ENCODE measurements at places on chromosomes 2 and 18.

DNA sequence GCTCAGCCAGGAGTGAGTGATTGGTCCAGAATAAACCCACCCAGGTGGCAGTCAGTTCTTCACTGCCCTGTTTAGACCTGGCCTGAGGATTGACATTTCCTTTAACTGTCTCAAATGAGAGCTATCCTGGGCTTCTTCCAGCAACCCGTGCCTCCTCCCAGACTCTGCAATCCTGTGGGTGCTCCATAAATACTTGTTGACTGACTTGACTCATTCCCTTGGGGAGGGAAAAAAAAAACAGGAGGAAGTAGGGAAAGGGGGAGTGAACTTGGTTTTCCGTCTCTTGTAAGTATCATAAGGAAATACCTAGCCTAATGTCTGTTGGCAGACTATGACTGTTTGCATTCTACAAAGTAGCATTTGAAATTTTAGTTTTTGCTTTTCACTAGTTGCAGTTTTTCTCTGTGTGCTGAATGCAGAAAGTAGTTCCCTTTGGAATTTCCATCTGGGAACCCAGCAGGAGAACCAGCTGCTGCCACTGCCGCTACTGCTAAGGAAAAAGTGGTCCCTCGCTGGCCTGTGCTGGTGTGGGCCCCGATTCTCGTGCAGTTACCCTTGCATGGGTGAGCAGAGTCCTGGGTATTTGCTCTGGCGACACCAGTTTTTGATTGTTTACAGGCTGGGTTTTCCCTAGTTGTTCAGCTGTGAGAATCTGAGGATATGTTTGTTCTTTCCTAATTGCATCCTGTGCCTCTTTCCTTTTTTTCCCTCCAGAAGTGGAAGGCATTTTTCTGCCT lies 78.8 kb downstream of the TGOLN2 start:
- peak; percentile 27 for DNase-seq

DNA sequence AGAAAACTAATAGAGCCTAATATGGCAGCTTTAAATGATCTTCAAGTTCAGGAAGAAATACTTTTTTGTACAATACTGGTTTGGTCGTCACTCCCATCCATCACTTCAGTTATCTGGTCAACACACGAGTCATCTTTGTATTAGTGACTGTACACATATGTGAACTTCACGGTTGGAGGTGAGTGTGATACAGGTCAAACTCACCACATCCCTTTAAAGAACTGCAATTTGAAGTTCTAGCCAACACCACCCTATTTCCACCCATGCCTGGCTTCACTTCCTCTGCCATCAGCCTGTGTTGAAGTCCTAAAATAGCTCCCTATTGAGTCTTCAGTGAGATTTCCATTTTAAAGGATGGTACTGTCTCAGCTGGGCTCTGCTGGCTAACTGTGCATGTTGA lies 361.9 kb downstream of the TXNL1 start:
- no peak for DNase-seq

DNA sequence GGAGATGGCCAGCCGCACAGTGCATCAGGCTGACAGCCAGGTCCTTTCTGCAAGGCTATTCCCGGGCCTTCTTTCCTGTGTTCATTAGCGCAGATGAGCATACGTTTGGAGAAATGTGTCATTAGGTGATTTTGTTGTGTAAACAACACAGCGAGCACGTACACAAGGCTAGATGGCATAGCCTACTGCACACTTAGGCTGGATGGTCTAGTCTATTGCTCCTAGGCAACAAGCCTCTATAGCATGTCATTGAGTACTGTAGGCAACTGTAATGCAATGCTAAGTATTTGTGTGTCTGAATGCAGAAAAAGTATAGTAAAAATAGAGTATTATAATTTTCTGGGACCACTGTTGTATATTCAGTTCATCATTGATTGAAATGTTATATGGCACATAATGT lies 50.9 kb upstream of the PHLPP1 start:
- no peak for DNase-seq

DNA sequence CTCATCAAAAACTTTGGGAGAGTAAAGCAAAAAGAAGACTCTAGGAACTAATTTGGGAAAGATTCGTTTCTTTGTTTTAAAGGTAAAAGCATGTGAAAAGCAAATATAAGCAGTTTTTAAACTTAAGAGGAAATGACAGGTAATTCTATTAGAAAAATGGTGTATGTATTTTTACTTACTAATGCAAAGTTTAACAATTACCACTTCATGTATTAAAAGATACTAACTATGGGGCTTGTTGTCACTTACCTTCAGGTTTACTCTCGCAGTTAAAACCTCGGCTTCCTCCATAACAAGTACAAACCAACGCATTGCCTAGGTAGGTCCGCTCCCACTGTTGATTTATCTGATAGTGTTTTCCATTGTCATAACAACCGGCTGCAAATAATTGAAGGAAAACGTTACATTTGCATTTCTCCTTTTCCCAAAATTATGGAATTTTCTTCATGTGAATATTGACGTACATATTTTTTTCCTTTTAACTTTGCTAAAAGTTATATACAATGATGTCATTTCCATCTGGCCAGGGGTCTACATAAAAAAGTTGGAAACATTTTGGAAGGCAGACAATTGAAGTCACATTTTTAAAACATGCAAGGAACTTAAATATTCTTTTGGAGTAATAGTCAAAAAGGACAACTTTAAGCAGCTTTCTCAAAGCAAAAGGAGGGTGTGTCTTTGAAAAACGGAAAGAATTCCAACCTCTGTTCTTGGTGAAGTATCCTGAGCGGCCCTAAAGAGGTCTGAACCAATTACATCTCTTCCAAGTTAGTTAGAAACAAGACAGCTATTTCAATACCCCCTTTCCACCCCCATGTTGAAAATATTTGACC lies 1.2 kb downstream of the FN1 start:
- DNase-seq, result no peak

GRCh38 chr2:17334300-17334699 lies 183.9 kb downstream of the RAD51AP2 start:
- DNase-seq, result no peak

DNA sequence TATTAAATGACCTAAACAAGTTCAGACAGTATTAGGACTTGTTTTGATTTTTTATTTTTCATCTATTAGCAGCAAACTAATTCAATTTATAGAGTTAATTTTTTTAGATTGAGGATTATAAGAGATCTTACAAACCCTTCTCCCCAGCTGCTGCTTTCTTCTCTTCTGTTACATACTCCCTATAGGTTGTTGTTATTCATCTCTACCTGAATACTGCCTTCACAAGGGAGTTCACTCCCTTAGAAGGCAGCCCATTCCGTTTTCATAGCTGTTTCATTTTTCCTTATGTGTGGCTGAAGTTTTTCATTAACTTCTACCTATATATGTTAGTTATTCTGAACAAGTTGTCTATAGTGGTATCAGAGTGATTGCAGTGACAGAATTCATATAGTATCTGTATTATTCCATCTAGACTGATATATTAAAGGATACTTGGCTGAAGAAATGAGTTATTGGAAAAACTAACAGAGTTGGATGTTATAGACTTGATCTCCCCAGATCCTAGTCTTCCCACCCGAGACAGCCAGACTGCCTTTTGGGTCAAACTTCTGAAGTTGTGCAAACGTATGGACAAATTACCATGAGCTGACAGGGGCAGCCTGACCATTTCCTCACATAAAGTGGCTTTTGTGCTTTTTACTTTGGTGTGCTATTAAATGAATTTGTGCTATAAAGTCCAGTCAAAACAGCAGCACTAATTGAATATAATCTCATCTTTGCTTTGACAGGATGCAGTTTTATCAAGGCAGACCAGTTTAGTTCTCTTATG lies 8.7 kb downstream of the GLS start:
- no peak for DNase-seq

DNA sequence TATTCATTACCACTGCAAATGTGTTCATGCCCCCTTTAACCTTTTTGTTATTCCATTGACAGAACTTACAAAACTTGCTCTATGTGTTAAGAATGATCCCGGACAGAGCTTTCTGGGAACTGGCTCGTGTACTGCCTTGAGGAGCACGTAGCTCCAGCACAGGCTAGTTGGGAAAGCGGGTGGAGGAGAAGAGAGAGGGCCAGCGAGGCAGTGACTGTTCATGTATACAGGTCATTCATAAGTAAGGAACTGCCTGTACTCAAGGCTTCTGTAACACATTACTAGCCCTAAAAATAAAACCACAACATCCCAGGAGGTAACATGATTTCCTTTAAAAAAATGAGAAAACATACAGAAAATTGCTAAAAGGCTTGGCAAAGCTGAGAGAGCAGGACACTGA lies 109.0 kb downstream of the STK39 start:
- no peak for DNase-seq

GRCh38 chr18:36828157-36828629 lies 609 bp downstream of the TPGS2 start:
- DNase-seq, result no peak

- no peak for DNase-seq
These were observed 16.7 kb downstream of the HK2 start for GRCh38 chr2:74850496-74851190.

GRCh38 chr2:160252900-160253299 lies 52.8 kb upstream of the ITGB6 start:
- no peak for DNase-seq
